Stimulated activated CD4-positive, alpha-beta T cell treated with anti-CD3 and anti-CD28 coated beads, Interleukin-12 subunit alpha, Interleukin-12 subunit beta, amount 100 ng/mL, for 48 hours (primary cell): ENCODE measurements at places on chromosomes 16 and 17.
A peak's percentile ranks its signal among the peaks of the same experiment; 100 is the strongest.

GRCh38 chr16:20821682-20822081 is 15.4 kb downstream of the REXO5 start:
- no peak for DNase-seq

GRCh38 chr17:7713782-7714181 is 3.8 kb upstream of the DNAH2 start:
- DNase-seq, result no peak

GRCh38 chr17:54945671-54946070 is 22.8 kb downstream of the COX11 start:
- no peak for DNase-seq

DNA sequence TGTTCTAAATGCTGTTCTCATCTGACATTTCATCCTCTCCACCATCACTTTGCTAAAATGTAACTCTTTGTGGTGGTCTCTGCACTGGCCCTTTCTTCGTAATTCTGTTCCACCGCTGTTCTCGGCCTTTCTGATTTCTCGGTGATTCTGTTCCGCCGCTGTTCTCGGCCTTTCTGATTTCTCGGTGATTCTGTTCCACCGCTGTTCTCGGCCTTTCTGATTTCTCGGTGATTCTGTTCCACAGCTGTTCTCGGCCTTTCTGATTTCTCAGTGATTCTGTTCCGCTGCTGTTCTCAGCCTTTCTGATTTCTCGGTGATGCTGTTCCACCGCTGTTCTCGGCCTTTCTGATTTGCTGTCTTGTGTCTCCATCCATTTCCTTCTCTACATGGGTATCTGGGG is 12.3 kb downstream of the FOXF1 start:
- DNase-seq, result no peak

DNA sequence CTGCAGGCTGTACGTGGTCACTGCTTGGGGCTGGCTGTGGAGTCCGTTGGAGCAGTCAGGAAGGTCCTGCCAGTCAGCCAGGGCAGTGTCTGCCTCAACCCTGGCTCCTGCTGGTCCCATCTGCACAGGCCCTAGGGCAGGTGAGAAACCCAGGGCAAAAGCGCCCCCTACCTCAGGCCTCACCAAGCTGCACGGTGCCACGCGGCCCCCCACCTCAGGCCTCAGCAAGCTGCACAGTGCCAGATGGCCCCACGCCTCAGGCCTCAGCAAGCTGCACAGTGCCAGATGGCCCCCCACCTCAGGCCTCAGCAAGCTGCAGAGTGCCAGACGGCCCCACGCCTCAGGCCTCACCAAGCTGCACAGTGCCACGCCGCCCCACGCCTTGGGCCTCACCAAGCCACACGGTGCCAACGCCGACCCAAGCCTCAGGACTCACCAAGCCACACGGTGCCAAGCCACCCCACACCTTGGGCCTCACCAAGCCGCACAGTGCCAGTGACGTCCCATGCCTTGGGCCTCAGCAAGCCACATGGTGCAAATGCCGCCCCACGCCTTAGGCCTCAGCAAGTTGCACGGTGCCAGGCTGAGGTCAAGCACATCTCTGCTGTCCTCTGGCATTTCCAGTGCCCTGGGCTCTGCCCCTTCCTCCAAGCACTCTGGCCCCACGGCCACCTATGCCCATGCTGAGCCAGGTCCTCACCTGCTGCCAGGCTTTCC is 5.5 kb downstream of the TMEM204 start:
- DNase-seq, result no peak

DNA sequence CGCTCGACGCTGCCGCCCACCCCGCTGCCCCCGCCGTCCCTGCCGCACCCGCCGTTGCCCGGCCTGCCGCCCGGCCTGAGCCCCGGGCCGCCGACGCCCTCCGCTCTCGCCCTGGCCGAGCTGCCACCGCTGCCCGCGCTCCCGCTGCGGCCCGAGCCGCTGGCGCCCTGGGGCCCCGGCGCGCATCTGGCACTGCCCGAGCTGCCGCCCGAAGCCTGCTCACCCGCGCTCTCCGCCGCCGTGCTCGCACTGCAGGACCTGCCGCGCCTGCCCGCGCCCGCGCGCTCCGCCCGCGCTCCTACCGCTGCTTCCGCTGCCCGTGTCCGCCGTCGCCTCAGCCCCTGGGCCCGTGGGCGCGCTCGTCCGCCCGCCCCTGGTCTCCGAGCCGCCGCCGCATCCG is 8.4 kb upstream of the CLDN9 start:
- DNase-seq, result no peak

DNA sequence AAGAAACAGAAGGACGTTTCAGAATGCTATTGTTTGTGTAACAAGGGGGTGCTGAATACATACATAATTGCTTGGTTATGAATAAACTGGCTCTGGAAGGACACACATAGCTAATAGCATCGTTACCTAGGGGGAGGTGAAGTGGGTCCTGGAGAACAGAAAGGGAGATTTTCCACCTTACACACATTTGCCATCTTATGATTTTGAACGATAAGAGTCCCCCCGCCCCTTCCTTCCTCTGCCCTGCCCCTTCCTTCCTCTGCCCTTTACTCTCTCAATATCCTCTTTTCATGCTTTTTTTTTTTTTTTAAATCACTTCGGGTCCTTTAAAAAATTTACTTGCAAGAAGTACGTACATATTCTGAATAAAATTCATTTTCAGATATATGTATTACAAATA is 902 bp upstream of the DHRS7B start:
- DNase-seq, result no peak

DNA sequence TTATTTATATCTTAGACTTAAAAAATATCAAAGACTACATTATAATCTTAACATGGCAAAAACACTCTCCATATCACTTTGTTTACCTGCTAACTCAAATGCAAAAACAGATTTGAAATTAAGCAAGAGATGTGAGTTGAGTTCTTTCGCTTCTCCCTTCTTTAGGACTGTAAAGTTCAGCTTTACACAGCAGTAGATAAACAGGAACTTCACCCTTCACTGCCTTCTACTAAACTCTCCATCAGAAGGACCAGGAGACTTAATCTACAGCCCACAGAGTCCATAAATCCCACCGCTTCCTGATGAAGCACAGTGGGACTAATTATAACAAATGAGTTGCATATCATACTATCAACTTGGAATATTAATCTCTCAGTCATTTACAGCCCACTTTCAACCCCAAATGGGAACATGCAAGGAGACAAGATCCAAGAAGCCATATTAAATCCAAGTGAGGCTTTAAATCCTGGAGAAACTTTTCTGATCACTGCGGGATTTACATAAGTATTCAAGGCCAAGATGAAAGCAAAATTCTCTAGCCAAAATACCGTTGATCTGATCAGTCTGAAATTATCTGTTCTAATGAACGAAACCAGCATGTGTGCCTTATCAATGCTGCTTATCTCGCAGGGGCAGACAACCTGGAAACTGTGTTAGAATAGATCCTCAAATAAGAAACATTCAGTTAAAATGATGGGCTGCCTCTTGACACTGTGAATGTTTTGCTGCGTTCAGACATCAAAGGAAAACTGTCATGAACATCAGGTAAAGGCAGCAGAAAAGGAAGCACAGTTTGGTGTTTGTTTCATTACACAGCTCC is 1.6 kb downstream of the AMFR start:
- DNase-seq, result no peak

- no peak for DNase-seq
Measured at GRCh38 chr17:53472586-53472985, 350.1 kb upstream of the KIF2B start.

GRCh38 chr16:79713609-79714309 is 113.2 kb upstream of the MAF start:
- DNase-seq, result no peak

DNA sequence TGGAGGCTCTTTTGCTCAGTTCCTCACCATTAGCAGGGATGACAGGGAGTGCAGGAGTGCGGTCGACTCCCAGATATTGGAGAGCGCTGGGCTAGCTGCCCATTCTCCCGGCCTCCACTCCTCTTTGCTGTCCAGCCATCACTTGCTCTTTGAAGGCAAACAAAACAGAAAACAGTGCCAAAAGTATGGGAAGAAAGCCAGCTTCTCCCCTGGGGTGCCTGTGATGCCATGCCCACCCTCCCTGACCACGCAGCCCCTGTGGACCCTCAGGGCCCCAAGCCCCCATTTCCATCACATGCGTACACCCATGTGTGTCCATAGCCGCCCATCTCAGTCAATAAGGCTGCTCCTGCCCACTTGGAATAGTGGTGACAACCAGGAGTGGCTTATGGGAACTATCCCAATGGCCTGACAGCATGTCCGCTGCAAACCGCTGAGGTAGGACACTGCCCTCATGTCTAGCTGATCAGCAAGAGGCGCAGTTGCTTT is 30.0 kb downstream of the MAPT start:
- DNase-seq, result no peak

GRCh38 chr17:81967533-81968395 is 6.8 kb upstream of the NOTUM start:
- peak; percentile 80 for DNase-seq

- DNase-seq, result no peak
Measured at GRCh38 chr17:27608328-27609230, 22.4 kb upstream of the LGALS9 start.

DNA sequence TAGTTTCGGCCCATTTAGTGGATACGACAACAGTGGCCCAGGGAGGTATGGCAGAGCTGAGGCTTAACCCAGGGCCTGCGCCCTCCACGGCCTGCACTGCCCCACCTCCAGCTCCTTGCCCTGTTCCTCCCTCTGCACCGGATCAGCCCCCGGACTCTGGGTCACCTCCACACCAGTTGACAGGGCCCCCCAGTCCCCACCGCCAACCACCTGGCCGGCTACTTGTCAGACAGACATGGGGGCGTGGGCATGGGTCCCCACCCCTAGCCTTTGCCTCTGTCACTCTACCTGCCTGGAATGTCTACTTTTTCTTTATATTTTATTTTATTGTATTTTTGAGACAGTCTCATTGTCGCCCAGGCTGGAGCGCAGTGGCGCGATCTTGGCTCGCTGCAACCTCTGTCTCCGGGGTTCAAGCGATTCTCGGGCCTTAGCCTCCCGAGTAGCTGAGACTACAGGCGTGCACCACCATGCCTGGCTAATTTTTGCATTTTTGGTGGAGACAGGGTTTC is 3.0 kb upstream of the ACTG1 start:
- DNase-seq, result no peak

DNA sequence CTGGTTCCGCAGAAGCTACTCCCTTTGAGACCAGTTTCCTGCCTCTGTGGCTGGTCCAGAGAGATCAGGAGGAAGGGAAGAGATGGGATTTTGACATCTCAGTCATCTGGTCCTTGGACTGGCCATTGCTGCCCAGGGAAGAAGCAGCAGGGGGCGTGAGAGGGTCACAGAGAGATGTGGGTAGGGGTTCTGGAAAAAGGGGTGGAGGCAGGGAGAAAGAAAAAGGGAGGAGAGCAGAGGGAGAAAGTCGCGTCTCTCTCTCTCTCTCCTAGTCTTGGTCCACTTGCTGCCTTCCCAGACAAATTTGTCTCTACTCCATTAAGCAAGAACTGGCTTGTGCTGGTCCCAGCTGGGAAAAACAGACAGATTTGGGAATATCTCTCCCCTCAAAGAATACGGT is 4.4 kb downstream of the SHBG start:
- DNase-seq, result no peak

- DNase-seq, result no peak
Measured at GRCh38 chr17:75594499-75595283, 7.1 kb downstream of the MYO15B start.

GRCh38 chr16:21950782-21951521 is 2.2 kb upstream of the UQCRC2 start:
- no peak for DNase-seq

GRCh38 chr17:7403043-7403726 is 712 bp downstream of the TMEM256 start:
- no peak for DNase-seq

DNA sequence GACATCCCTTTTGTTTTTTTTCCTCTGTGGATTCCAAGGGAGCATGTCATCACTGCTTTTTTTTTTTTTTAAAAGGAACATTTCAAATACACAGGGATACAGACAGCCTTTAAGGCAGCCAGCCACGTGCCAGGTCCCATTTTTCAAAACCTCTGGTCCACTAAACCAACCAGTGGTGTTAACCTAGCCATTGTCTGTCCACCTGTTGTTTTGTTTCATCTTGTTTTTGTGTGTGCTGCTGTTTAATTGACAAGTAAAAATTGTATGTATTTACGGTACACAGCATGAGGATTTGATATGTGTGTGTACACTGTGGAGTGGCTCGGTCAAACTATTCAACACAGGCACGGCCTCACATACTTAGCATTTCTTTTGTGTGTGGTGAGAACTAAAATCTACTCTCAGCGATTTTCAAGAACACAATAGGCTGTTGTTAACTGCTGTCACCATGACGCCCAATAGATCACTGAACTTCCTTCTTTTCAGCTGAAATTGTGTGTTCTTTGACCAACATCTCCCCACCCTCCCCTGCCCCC is 19.2 kb downstream of the TMEM114 start:
- no peak for DNase-seq

DNA sequence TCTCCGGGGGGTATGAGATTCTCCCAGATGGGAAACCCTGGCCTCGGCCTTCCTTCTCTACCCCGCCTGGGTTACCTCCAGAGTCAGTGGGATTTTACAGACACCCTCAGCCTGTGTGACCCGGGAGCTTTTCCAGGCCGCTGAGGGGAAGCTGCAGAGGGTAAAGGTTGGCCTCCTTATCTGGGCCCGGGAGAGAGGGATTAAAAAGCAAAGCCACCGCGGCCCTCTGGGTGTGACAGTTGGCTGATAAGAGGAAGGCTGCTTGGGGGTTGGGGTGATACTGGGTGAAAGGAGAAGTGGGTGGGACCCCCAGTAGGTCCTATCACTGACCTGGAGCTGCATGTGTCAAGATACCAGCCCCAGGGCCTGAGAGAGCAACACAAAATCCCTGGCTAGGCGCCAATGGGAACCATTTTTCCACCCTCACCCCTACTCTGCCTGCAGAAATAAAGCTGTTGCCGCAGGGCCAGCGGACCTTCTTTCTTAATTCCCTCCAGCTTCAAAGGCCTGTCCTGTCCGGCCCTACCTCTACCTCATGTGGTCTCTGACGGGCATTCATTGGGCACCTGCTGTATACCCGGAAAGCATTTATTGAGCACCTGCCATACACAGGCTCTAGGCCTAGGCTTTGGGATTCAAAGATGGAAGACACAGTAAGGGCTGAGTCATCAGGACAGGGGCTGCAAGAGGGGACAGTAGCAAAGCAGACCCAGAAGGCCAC is 77.6 kb upstream of the GSE1 start:
- no peak for DNase-seq

DNA sequence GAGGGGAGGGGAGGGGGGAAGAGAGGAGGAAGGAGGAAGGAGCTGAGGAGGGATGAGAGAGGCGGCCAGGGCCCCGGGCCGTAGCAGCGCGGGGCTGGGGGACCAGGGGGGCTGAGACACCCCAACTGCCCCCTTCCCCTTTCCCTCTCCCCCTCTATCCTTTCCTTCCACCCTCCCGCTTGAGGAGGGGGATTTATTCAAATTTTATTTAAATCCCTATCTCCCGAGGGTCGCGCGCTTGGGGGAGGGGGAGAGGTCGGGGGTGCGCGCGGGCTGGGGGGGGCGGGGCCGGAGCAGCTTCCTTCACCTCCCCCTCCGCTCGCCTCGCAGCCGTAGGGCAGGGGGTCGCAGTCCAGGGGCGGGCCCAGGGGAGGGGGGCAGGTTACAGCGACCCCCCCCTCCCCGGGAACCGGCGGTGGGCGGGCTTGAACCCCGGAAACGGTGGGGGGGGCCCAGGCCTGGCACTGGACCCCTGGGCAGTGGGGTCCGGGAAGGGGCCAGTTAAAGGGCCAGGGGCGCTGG is at the start of gene FBXL19:
FBXL19 (plus strand) TSS at position 19 of the 522 bp plus-strand sequence. CDS start 2,183 bp downstream, outside the sequence.
- DNase-seq, result no peak

GRCh38 chr17:17950806-17951205 is 21.4 kb downstream of the TOM1L2 start:
- DNase-seq, result no peak

- DNase-seq, result no peak
Measured at GRCh38 chr16:66523861-66524354, 26.0 kb downstream of the TK2 start.

- DNase-seq, result no peak
Measured at GRCh38 chr16:24689128-24689527, 40.3 kb upstream of the TNRC6A start.

GRCh38 chr16:85446951-85447692 is 166.0 kb upstream of the GSE1 start:
- no peak for DNase-seq
